HL-60 (cell line): ENCODE measurements at places on chromosomes 2 and 18.

GRCh38 chr2:30664761-30665358 lies 142.4 kb downstream of the CAPN13 start:
- DNase-seq, result no peak

- no peak for DNase-seq
These were observed 675.6 kb upstream of the VRK2 start for GRCh38 chr2:57370882-57371585.

GRCh38 chr2:64631771-64632170 lies 21.9 kb downstream of the SERTAD2 start:
- DNase-seq, result no peak

- DNase-seq, result no peak
These were observed 77.2 kb downstream of the MDH1 start for GRCh38 chr2:63665846-63666475.

GRCh38 chr2:39636306-39636705 lies 29.4 kb upstream of the TMEM178A start:
- DNase-seq, result no peak

DNA sequence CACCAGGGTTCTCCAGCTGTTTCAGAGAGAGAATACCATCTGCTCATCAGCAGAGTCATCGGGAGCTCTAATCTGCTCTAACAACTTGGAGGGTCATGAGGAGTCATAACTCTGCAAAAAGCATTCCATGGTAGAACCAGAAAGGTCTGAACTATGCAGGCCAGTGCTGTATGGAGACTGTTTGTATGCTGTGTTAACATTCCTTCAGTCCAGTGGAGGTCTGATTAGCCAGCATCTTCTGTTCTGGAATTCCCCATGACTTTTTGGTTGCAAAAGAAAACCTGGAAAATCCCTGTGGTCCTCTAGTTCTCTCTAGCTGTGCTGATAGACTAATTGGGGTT lies 9.4 kb upstream of the ITGB6 start:
- no peak for DNase-seq

DNA sequence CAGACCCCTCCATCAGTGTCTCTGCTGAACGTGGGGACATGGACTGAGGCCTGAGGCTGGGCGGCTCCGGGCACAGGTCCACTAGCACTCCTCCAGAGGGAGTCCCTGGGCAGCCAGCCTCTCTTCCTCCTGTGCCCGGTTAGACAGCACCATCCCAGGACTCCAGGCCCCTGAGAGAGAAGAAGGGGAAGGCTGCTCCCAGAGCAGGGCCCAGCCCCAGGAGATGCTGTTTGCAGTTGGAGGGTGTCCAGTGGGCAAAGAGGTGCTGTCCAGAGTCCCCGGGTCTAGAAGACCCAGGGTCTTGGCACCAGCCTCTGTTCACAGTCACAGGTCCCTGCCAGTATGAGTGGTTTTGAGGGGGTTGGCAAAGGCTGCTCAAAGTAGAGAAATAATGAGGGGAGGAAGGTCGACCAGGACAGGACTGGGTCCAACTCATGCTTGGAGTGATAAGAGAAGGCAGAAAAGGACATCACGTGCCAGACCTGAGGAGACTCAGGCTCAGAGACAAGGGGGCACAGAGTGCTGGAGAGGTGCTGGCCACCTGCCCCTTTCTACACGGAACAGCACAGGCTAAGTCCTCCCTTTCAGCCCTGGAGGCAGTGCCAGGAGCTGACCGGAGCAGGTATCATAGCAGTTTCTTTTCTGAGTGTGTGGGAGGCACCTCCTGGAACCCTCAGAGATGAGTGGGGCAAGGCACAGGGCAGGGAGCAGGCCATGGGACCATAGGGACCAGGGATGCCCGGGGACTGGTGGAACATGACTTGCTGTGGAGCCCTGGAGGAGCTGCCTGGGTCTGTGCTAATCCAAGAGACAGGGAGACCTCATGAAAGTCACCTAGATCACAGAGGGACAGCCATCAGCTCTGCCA lies 21.1 kb downstream of the CRACDL start:
- no peak for DNase-seq

DNA sequence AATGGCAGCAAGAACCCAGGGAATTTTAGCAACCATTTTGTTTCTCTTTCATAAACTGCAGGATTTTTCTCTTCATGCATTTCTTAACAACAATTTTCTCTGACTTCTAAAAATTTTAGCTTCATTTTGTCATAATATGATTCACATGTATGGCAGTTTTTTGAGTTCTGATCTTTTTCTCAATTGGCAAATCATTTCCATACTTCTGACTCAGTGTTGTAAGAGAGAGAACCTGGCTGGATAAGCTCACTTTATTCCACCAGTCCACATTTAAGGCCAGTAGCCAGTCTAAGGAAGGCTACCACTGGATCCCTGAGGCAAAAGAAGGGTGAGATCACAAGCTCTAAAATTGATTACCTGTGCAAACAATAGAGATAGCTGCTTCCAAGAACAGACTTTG lies 42.8 kb upstream of the COL3A1 start:
- DNase-seq, result no peak

DNA sequence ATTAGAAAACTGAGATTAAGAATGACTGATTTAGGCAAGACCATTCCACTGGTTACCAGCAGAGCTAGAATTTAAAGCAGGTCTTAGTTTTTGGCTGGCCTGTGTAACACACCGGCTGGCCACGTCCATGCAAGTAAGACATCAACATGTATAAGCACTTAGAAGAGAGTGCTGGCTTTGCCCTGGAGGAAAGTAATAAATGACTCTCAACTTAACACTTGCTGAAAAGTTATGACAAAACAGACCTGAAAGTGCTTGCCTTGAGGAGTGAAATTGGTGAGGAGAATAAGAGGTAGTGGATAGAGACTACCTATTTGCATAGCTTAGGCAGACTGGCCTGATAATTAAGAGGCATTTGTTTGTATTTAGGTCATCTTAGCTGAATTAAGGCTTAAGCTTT lies 165.7 kb upstream of the KCNJ3 start:
- DNase-seq, result no peak

GRCh38 chr18:7333025-7333562 lies 102.2 kb downstream of the LRRC30 start:
- no peak for DNase-seq

DNA sequence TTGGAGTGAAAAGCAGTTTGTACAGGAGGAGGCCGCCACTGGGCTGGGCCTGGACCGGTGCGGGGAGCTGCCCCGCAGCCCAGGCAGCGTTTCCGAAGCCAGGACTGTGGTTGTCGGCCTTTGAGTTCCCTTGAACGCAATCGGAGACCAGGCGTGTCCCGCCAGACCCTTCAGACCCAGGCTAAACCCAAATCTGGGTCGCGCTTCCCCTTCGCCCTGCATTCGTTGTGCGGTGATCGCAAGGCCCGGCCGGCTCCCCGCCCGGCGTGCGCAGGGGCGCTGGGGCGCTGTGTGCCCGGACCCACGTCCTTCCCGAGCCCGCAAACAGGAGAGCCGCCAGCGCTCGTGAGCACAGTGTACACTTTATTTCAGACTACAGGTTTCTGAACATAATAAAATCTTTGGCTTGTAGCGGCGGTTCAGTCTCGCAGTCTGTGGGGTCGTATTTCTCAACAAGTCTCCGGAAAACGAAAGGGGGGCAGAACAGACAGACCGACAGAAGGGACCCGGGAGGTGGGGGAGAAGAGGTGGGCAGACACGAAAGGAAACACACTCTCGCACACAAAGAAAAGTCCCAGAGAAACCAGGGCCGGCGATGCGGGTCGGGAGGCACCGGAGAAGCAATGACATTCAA lies 5.5 kb downstream of the EN1 start:
- DNase-seq, result no peak

DNA sequence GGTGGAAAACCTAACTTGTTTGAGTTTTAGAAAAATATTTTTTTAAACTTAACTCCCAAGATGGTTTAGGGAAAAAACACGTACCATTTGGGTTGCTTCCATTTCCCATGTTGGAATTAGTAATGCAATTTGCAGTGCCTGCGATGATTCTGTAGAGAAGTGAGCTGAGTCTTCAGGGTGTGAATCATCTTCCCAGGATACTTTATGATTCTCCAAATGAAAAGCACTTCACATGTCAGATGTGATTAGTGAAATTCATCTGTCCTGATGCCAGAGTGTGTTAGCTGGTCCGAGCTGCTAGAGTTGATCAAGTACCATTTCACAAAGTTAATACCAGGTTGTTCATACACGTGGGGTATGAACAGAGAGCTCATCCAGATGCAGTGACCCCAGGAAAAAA lies 59.1 kb downstream of the ACOXL start:
- DNase-seq, result no peak

DNA sequence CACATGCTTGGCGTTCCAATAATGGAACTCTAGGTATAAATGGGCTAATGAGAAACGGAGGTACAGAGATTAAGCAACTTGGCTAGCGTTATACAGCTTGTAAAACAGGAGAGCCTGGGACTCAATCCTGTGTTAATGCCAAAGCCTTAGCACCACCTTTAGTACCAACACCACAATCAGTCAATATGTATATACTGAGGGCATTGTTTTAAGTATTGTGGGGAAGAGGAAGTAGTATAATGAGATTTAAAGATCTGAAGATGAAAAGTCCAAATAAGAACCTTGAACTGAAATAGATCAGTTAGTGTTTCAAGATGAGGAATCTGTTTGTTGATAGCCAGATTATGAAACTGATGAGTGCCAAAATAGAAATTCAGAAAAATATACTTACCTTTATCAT lies 8.1 kb downstream of the MARS2 start:
- DNase-seq, result no peak

GRCh38 chr2:2187196-2187595 lies 143.9 kb downstream of the MYT1L start:
- no peak for DNase-seq

DNA sequence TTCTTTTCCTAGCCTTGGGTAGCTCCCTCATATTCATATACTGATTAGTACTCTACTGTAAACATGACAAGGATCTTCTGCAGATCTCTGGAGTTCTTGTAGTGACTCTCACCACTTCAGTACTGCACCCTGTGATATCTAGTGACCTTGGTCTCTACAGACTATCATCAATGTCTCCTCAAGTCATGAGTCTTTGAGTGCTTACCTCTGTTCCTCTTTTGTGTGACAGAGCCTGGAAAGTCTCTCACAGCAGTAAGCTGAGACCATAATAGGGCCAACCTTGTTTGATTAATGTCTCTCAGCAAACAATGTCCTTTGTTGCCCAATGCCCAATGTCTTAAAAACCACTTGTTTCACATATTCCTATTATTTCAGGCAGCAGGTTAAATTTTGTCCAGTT lies 34.2 kb upstream of the BAZ2B start:
- no peak for DNase-seq

DNA sequence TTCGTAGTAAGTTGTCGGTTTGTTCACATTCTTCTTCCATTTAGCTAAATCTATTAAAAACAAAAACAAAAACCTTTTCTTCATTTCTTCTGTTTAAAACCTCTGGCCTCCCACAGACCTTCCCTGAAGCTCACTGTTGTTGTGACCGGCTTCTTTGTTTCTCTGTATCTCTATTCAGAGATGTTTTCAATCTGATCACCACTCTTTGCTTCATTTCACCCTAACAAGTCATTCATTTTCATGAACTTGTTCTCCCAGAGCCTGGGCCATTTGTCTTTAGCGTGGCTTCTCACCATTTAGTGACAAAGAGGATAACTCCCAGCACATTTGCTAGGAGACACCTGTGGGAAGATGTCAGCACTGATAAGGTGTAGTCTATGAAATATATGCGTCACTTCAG lies 794.2 kb downstream of the ERBB4 start:
- no peak for DNase-seq

GRCh38 chr2:74850496-74851190 lies 16.7 kb downstream of the HK2 start:
- no peak for DNase-seq
